MM.1S (cell line): ENCODE measurements at places on chromosomes 7 and 10.

DNA sequence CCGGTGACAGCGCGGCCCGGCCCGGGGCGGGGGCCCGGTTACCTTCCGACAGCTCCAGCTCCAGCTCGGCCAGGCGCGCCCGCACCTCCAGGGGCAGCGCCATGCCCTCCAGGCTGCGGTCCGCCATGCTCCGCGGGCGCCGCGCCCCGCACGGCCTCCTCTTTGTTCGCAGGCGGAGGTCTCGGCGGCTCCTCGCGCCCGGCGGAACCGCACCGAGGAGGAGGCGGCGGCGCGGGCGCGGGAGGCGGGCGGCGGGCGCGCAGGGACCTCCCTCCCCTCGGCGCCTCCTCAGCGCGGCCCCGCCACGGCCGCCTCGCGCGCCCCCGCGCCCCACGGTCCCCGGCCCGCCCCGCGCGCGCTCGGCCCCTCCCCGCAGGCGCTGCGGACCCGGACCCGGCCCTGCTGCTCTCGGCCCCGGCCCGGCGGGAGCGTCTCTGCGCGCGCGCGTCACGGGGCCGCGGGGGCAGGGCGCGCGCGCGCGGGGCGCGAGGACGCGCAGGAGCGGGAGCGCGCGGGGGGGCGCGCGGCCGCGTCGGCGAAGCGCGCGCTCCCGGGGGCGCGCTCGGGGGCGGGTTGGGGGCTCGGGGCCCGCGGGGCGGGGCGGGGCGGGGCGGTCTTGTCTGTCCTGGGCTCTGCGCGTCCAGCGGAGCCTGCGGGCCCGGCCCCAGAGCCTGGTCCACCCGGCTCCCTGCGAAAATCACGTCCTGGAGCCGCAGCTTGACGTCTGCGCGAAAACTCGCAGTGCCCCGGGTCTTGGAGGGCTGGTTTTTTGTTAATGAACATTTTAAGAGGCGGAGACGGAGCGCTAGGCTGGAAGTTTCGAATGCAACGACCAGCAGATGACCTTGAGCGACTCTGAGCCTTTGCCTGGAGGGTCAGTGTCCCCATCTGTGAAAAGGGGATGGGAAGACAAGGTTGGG, at the start of gene DIP2C:
Gene DIP2C, minus strand, starts transcription at position 217 of the 920 bp plus-strand sequence. Its CDS starts 90 bp downstream, at position 127.
- no peak for DNase-seq

GRCh38 chr10:62503872-62504271, 129.7 kb downstream of the ZNF365 start:
- no peak for DNase-seq

DNA sequence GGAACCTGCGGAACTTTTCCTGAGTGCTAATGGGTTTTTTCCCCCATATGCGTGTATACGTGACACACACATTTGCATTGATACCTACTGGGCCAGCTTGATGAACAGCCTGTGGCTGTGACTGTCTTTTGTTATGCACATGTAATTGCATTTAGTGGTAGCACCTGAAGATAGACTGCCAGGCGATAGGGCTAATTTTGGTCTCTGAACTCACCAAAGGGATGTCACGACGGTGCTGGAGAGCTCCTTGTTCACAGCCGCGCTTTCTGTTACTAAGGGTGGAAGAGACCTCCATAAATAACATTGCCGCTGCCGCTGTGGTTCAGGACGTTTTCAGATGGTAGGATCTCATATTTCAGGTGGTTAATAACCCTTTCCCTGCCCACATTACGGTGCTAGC, 133.2 kb downstream of the CAMK1D start:
- DNase-seq: no peak

GRCh38 chr7:34337163-34337562, 320.9 kb upstream of the NPSR1 start:
- no peak for DNase-seq

- no peak for DNase-seq
Observed at GRCh38 chr10:126288547-126289493, 99.5 kb downstream of the ADAM12 start.

- no peak for DNase-seq
Observed at GRCh38 chr7:39272691-39273090, 293.5 kb upstream of the YAE1 start.

- DNase-seq: no peak
Observed at GRCh38 chr7:144006029-144006691, 6.0 kb downstream of the OR6B1 start.

DNA sequence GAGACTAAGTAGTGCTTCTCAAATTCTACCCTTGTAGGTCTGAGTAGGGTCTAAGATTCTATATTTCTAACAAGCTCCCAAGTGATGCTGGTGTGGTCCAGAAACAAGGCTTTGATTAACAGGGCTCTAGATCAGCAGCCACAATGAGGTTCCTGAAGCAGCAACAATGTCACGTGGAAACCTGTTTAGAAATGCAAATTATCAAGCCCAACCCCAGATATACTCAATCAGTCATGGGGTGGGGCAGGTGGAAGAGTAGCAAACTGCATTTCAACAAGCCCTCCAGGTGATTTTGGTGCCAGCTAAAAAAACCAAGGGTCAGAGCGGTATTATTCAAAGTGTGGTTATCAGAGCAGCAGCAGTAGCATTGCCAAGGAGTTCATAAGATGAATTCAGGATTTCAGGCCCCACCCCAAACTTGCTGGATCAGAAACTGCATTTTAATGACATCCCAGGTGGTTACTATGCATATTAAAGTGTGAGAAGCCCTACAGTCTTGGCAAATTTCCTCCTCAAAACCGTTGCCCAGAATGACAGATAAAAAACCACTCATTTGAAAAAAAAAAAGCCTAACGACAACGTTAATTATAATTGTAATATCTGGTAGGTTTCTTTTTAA, 199.2 kb downstream of the AHR start:
- no peak for DNase-seq

DNA sequence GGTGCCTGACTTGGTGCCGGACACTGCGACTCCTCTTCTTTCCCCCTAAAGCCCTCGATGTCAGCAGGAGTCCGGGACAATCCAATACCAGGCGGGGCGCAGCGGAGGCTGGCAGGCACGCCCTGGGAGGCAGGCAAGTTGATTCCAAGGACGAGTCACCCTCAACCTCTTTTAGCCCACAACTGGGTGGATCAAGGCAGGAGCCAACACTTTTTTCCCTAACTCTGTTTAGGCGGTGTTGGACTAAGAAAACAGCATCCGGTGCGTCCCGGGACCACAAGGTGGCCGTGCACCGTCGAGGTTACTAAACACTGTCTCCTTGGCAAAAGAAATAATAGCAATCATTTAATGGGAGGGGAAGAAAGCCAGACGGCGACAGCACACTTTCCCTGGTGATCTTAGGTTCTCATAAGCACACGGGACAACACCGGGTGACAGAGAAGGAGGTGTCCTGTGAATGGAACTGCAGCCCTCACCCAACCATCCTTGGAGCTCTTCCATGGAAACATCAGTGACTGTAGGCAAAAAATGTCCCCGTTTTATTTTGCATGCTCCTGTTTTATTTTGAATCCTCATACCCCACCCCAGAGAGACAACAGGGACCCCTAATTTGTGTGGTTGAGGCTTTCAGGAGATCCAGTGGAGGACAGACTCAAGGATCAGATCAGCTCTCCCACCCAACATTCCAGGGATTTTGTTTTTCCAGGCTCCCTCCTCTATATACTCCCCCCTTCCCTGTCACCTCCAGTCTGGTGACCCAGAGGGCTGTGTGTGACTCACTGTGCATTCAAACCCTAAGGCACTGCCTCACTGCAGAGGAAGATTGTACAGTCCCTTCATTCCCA, 1.3 kb upstream of the CALCR start:
- no peak for DNase-seq

DNA sequence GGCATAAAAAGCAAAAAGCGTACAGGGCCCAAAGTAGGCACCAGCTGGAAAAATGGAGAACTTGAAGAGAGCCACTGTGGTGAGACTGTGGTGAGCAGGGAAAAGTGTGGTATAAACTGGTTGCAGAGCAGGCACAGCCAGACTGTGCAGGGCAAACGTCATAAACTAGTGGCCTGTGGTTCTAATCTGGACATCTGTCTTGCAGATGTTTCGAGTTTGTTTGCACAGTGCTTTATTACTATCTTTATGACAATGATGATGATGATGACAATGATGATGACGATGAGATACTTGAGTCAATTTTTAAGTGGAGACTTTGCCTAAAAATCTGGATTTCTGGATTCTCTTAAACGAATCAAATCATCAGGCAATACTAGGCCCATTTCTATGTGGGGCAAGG, 45.7 kb downstream of the SEMA3C start:
- DNase-seq: no peak

DNA sequence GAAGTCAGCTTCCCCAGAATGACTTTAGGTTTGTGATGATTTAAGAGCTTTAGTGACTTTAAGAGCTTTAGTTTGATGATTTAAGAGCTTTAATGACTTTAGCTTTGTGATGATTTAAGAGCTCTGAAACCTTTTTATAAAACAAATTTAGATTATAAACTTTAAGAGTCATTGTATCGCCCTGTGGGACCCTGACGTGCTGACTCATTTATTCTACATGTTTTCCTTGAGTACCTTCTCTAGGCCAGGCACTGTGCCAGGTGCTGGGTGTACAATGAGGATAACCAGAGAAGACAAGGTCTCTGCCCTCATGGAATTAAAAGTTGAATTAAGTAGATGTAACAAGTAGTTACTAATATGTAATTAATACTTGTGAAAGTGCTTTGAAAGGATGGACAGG, 45.4 kb downstream of the CNNM1 start:
- DNase-seq: no peak

DNA sequence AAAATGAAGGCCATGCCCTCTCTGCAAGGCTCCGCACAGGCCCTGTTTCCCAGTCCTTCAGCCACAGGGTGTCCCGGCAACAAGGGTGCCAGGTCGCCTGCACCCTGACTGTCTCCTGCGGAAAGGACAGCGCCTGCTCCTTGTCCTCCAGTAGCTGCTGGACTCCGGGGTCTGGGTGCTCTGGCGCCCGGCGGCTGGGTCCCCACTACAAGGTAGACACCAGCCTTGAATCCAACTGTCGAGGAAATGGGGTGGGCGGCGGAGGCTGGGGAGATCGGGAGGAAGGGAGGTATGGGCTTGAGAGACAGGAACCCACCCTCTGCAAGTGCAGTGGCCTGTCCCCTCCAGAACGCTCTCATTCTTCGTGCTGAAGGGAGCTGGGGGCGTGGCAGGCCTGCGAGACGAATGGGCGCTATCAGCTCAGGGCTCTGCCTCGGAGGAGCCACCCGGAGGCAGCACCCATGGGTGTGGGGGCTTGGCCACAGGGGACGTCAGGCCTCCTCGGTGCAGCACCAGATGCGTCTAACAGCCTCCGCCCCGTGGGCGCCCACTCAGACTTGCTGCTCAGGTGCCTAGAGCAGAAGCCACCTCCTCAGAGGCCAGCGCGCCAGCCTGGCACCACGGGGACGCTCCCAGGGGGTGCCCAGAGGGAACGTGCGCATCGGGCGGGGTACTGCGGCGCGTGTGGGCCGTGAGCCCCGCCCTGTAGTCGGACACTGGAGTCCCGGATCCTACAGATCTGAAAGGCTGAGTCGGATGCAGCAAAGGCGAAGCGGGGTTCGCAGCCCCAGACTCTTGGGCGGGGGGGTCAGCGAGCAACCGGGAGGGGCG, 15.6 kb downstream of the ADAM8 start:
- peak; percentile 51 for DNase-seq

- no peak for DNase-seq
Observed at GRCh38 chr10:49686651-49687050, 7.2 kb downstream of the C10orf53 start.

DNA sequence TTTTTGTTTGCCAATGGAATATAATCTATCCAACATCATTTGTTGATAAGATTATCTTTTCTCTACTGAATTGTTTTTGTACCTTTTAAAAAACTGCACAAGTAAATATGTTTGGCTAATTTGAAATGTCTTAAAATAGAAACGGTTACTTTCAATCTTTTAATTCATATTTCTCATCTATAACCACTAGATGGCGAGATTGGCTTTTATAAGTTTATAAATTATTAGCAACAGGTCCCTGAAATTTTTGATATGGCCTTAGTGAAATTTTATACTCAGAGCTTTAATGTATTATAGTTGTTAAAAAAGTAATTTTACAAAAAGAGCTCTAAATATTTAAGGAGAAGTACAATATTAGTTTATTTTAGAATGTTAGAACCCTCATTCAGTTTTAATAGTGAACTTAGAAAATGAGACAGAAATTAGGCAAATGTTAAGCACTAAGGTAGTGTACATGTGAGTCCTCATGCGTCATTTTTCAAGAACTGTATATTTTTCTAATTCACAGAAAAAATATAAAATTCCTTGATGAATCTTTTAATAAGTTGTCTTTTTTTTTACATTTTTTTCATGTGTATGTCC, 592.5 kb downstream of the ARL4A start:
- DNase-seq: peak; percentile 57

GRCh38 chr7:98137826-98138151, 31.1 kb downstream of the LMTK2 start:
- no peak for DNase-seq

GRCh38 chr7:10720042-10720441, 253.6 kb upstream of the PHF14 start:
- DNase-seq: no peak

DNA sequence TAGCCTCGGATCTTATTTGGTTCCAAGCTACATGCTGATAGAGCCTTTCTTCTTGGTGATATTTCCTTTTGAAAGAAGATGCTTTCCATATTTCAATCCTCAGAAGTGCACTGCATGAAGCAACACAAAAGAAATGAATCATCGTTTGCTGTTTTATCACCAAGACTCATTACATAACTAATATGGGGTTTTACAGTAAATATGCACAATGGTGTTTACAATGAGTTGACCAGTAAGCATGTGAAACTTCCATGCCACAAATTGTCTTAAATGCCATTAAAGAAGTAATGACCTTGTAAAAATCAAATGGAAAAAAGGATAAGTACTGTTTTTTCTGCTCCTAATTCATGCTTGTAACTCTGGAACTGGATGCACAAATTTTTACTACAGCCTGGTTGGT, 1017.0 kb upstream of the GHITM start:
- DNase-seq: no peak

GRCh38 chr10:78547397-78547796, 513.7 kb downstream of the RPS24 start:
- no peak for DNase-seq

DNA sequence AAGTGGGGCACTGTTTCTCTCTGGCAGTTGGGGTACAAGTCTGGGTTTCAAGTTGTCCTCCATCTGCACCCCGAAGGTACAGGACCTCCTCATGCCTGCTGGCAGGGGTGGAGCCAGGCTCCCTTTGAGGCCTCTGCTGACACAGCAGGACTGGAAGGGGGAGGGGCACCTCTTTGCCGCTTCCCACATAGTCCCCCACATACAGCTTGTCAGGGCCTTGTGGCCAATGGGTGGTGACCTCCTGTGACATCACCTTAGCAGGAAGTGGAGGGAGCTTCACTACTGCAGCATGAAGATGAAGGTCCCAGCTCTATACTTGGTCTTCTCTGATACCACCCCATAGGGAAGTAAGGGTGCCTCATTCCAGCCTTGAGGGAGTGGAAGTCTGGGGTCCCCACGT, 167.8 kb downstream of the RAMP3 start:
- no peak for DNase-seq

DNA sequence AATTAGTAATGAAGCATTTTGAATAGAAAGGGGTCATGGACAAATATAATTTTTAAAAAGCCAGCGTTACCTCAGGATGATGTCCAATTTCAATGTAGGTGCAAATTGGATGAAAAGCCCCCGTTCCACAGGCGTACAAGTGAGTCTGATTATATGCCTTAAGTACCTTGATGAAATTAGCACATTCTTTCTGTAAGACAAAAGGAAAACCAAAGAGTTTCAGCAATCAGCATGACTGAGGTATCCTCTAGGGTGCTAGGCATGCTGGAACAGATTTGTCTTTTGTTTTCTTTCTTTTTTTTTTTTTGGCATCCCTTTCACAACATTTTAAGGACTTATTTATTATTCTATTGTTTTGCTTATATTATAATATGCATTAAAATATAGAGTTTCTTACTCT, 84.2 kb downstream of the SEMA3A start:
- DNase-seq: no peak

- no peak for DNase-seq
Observed at GRCh38 chr10:122485670-122486069, 24.3 kb downstream of the HTRA1 start.
